NK-92 treated with Interleukin-12 subunit alpha and Interleukin-12 subunit beta, amount 100 ng/mL, for 24 hours (cell line): ENCODE measurements at places on chromosomes 3 and 15.

GRCh38 chr3:20741381-20741780 lies 555.4 kb upstream of the SGO1 start:
- no peak for DNase-seq

DNA sequence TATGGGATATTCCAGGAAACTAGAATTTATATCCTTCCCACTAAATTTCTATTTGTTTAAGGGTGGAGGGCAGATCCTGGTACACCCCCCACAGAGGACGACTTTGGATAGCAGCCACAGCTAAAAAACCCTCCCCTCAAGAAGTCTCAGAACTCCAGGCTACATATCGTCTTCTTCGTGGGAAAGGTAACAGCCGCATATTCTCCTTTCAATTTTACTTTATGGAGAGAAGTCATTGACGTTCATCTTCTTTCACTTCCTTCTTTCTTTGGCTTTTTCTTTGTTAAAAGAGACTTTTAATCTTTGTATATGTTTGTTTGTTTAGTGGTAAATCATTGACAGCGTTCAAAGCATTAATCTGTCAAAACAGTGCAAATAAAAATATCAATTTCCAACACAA lies 36.3 kb downstream of the TRIP4 start:
- no peak for DNase-seq

DNA sequence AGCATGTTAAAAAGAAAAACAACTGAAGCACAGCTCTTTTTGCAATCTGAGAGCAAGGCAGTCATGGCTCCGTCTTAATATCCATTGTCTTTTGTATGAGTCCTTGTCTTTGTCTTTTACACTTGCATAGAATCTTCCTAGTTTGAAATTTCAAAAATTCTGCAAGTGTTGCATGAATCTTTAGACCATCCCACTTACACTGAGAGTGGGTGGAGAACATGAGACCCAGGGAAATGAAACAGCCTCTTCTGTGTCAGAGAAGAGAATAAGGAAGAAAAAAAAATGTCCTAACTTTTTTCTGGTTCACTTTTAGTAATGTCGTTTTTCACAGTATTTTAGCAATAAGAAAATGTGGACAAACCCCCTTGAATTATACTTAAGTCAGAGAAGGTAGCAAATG lies 12.1 kb upstream of the DCLK3 start:
- DNase-seq, result no peak

GRCh38 chr3:14216257-14217048 lies 37.8 kb downstream of the LSM3 start:
- no peak for DNase-seq

DNA sequence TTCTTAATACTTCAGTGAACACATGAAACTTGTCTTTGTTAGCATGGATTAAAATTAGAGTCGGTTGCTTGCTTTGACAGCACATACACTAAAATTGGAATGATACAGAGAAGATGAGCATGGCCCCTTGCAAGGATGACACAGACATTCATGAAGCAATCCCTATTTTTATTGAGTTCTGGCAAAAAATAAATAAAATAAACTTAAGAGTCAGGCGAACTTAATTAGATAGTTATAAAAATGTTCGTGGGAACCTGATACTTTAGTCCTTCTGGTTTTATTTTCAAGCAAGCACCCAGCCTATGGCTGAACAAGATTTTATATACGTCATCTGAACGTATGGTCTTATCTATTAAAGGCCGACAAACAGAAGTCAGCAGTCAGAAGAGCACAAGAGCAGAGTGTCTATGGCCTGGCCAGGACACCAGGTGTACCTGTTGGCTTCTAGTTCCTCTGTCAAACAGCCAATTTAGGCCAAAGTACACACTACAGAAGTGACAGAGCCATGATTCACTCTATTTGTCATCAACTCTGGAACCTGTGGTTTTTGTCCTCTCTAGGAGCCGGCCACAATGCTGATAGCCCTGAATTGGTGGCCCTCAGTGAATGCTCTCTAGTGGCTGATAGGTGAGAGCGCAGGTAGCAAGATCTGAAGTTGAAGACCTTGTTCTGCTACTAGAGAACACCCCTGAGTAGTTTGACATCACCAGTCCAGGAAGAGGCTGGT lies 64.3 kb downstream of the LEO1 start:
- DNase-seq, result no peak

DNA sequence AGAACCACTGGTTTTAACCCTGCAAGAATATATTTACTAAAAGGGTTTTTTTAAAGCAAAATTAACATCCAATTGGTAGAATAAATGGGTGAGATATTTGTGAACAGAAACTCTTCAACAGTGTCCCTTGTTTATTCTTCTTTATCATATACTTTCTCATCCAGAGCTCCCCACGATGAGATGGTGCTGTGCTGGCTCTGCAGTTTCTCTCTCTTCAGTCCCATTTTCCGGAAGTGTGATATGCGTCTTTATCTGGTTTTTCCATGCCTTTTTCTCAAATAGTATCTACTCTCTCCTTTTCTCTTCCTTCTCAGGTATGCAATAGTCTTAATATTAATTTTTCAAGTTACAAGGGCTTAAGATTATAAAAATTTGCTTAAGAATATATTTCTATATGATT lies 1.5 kb downstream of the EAF2 start:
- no peak for DNase-seq
